Skin of body (tissue), 3 donors: ENCODE measurements at places on chromosomes 5 and 9.

- no peak for DNase-seq
Observed at GRCh38 chr5:175133185-175133584, 310.8 kb downstream of the DRD1 start.

GRCh38 chr5:147160902-147161700 lies 73.7 kb upstream of the STK32A start:
- no peak for DNase-seq

- DNase-seq: no peak
Observed at GRCh38 chr9:113687680-113688371, 188.3 kb upstream of the ZNF618 start.

DNA sequence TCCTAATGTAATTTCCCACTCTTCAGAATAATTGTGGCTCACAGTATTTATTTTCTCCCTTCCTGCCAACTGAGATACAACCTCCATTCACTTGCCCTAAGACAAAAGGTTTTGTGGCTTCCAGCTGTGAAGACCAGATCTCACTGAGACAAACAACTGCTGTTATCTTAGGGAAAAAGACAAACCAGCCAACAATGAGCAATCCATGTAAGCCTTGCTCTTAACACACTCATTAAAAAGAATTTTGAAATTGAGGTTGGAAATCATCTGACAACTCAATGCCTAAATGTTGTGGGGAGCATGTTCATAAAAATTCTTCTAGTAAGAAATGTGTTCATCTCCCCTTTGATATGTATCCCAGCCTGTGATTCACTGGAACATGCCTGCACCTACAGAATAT lies 132.9 kb downstream of the ADAMTSL1 start:
- DNase-seq: peak; percentile 18

DNA sequence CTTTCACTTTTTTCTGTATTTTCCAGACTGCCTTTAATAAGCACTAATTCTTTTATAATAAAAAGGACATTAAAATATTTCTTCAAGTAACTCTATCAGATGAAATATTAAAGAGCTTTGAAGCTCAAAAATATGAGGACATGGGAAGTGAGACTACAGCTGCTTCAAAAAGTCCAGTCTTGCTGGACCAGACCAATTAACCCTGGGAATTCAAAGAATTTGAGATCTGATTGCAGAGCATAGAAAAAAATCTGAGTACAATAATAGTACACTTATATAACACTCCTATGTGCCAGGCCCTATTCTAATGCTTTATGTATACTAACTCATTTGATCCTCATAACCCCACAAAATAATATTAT lies 9.8 kb downstream of the TMEM245 start:
- DNase-seq: no peak

GRCh38 chr5:72474516-72474915 lies 32.7 kb downstream of the ZNF366 start:
- DNase-seq: no peak

GRCh38 chr9:96655198-96655851 lies at the start of gene PRXL2C:
Gene PRXL2C, minus strand, starts transcription at chr9:96655317. Its CDS starts 36 bp downstream, at chr9:96655281.
- DNase-seq: peak; percentile 16

- DNase-seq: no peak
Observed at GRCh38 chr5:122073864-122074263, 4.2 kb downstream of the LOX start.

DNA sequence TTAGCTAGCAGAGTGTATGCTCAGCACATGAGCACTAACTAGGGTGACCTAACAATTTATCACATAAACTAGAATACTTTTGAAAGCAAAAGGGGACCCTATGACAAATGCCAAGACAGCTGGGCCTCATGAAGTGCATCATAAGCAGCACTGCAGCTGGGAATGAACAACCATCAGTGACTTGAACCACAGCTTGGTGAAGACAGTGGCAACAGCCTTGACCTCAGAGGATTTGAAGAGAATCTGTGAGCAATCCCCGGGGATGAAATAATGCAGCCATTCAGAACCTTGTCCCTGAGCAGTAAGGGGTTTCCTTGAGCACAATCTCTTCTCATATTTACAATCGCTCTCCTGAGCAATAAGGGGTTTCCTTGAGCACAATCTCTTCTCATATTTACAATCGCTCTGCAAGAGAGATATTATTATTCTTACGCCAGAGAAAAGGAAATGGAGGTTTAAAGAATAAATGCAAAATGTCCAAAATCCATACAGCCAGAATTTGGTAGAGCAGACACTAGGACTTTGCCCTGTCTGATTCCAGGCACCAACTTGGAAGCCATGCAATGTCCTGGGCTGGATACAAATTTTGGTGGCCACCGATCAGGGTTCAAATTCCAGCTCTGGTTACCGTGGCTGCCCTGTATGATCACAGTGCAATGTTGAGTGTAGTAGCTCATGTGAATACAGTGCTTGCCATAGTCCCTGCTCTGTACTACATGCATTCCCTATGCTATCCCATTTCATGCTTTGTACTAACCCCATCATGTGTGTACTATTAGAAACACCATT lies 846 bp upstream of the NSG2 start:
- no peak for DNase-seq

DNA sequence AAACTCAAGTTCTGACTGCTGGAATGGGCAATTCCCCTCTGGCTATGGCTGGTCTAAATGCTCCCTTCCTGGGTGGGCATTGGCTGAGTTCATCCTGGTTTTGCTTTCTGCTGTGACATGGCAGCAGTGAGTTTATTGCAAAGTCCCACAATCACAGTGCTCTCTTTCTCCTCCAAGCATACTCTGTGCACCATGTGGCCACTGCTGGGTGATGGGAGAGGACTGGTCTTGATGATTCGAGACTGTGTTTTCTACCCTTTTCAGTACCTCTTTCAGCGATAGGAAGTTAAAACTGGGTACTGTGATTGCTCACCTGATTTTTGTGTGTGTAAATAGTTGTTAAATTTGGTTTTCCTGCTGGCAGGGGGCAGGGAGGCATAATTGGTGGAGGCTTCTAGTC lies 49.7 kb downstream of the FER start:
- no peak for DNase-seq

- no peak for DNase-seq
Observed at GRCh38 chr9:116178481-116179211, 25.1 kb downstream of the PAPPA start.
